SK-N-MC (cell line): ENCODE measurements at places on chromosomes 2 and 18.

GRCh38 chr2:110170102-110170501, 34.7 kb downstream of the NPHP1 start:
- DNase-seq: no peak

GRCh38 chr2:136916131-136916530, 150.8 kb downstream of the THSD7B start:
- DNase-seq: no peak

DNA sequence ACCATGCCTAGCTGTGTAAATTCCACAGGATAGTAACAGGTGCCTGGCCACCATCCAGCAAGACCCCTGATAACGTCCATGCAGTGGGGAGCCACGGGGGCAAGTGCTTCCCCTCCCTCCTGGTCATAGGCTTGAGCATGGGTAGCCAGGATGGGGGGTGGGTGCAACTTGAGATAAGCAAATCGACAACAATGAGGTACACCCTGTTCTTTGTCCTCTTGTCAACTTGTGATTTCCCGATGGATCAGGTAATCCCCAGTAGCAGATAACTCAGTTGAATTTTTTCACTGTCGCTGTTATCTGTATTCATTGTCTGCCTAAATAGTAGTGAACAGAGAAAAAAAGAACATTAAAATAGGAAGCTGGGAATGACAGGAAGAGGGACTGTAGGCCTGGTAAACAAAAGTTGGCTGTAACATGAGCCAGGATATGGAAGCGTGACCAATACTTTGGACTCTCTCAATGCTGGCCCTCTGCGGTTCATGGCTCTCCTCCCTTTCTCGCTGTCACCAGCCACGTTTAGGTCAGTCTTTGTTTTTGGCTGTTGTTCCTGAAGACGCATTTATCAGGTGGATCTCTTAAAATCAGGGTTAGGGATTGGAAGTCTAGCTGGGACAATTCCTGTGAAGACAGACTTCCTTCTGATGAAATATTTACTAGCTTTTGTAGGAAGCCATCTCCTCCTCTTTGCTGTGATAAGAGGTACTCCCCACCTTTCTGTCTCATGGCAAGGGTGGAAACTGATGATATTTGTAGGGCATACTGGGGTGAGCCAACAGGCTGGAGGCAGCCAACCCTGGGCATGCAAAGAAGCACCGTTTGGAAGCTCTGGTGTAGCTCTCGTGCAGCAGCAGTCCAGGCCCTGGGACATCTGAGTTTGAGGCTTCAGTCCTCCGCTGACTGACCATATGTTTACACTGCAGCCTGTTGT, 42.4 kb downstream of the TCF7L1 start:
- DNase-seq: no peak

GRCh38 chr2:106614511-106615291, 127.5 kb downstream of the CD8B2 start:
- no peak for DNase-seq

DNA sequence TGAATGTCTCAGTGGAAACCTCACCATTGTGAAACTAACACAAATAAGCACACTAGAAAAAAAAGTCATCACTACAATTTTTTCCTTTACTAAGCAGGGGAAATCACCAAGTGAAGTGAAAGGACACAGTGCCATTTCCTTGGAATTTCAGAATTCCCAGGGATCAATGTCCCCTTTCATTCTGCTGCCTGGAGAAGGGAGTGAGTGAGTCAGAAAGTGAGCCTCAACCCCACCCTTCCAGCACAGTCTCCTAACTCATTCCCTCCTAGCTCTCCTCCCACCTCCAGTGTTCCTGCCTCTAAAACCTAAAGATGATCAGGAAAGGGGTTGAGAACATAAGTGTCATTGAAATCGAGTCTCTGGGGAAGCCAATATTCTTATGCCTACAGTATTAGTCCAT, 608.5 kb downstream of the RNF144A start:
- no peak for DNase-seq

DNA sequence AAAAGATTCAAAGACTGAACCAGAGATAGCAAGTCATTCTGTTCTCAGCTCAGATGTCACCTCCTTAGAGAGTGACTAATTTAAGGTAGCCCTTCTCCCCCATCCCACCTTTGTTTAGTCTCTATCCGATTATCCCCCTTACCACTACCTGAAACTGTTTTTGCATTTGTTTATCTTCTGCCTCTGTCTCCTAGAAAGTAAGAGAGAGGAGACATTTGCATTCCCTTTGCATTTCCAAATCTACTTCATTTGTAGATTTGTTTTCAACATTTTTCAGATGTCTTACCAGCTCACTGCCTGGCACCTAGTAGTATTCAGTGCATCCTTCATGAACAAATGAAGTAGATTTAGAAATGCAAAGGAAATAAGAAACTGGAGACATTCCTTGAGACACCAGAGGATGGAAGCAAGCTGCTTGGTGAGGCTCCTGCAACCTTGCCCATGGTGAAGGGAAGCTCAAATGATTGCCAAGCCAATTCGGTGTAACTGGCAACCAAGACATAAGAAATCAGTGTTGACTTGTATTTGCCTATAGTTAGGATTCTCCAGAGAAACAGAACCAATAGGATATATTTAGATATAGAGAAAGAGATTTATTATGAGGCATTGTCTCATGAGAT, 385.7 kb downstream of the STK39 start:
- no peak for DNase-seq

- no peak for DNase-seq
These were observed 284.5 kb downstream of the ZNF521 start for GRCh38 chr18:25067275-25068025.
